ENCODE measurements at places on chromosomes 13 and 19.

DNA sequence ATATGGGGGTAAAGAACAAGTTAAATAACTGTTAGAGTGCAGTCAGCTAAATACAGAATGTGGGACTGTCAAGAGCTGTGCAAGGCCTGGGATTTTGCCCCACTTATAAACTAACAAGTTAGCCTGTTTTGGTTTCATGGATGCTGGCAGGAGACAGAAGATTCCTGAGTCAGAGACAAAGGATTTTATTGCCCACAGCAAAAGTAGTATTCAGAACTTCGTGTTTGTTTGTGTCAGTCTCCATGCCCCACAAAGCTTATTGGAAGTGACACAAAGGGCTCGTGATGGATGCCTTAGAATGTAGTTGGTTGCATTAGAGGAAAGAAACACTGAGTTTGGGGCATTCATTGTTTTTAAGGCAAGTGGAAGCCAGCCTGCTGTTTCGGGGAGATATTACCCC is 22.2 kb upstream of the SPRYD7 start:
- DNase-seq, result peak; percentile 11

DNA sequence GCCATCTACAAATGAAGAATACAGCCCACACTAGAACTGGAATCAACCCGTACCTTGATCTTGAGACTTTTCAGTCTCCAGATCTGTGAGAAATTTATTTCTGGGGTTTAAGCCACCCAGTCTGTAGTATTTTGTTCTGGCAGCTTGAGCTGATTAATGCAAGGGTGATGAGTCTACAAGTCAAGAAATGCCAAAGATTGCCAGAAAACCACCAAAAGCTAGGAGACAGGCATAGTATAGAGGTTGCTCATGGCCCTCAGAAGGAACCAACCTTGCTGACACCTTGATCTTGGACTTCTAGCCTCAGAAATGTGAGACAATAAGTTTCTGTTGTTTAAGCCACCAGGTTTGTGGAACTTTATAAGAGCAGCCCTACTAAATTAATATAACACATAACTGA is 428.2 kb upstream of the KLF12 start:
- peak; percentile 1 for DNase-seq

- DNase-seq, result no peak
Observed at GRCh38 chr13:31814536-31814935, 75.2 kb downstream of the RXFP2 start.

GRCh38 chr19:35043906-35044305 is 2.4 kb downstream of the HPN start:
- no peak for DNase-seq

DNA sequence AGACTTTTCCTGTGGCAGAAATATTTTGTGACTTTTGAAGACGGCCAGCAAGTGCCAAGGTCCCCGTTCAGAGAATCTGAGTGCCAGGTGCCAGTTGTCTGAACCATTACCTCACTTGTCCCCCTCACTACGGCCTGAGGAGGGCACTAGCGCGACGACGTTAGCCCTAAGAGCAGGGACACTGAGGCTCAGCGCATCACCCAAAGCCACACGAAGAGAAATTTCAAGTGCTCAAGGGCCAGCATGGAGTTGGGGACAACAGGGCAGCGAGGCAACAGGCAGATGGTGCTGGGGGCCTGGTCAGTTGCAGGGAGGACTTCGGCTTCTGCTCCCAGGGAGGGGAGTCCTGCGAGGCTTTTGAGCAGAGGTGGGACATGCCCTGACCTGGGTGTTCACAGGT is 9.5 kb upstream of the TYK2 start:
- no peak for DNase-seq

DNA sequence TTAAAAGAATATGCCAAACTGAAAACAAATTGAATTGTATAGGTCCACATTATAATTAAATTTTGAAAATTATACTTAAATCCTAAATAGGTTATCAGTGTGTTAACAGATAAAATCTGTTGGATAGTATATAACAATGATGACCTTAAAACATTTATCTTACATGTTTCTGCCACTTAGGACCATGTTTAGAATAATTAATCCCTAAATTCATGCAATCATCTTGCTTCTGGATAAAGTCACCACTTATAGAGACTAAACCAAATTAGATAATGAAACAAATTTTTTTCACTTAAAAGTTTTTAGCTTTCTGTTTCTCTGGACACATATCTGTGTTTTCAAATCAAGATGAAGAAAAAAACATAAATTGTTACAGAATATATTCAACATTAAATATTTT is 511.7 kb upstream of the MIR17HG start:
- DNase-seq, result no peak

DNA sequence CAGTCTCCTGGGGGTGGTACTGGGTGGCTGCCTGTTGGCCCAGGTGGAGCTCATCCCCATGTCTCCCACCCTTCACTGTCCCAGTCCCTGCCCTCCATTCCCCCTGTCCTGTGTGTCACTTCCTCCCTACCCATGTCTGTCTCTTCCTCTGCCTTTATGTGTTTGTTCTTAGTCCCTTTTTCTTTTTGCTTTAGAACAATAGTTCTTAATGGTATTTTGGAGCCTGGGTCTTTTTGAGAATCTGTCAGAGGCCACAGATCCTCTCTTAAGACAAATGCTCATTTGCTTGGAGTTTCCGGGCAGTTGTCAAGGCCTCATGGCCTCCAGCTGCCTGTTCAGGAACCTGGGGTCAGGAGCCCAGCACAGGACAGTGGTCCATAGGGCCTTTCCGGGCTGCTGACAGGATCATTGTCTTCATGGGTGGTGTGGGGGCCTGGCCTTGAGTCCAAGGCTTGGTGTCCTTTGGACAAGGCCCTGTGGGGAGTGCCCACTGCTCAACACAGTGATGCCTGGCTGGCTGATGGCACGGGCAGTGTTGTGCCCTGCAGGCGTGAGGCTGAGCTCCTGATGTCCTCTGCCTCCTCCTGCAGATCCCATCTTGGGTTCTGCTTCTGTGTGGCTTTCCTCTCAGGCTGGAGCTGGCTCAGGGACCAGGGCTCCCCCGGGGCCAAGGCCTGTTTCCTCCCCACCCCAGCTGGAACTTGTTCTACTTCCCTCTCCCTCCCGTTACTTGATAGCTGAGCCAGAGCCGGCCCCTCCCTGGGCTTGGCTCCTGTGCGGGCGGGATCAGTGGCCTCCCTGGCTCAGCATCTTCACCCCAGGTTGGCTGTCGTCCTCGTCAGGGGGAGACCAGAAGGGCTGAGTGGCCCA is 3.5 kb downstream of the EGLN2 start:
- DNase-seq, result no peak

GRCh38 chr13:107301724-107302374 is 733.9 kb upstream of the ARGLU1 start:
- DNase-seq, result no peak

Measured in IMR-90 (cell line).